SK-N-DZ (cell line): ENCODE measurements at places on chromosomes 1 and 21.

DNA sequence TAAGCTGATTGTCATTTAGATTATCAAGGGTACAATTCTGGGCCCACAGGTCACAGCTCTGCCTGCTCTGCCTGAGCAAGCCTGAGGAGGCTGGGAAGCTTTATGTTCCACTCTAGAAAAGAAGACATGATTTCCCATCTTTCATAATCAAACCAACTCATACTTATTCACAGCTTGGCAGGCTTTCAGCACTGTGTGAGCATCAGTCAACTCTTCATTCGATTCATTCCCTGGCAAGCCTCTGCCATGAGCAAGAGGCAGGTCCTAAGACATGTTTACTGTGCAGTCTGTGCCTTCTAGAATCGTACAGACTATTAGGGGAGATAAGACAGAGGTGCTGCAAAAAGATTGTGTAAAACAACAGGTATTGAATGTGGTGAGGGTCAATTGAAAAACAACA lies 24.5 kb upstream of the KIRREL1 start:
- no peak for DNase-seq

DNA sequence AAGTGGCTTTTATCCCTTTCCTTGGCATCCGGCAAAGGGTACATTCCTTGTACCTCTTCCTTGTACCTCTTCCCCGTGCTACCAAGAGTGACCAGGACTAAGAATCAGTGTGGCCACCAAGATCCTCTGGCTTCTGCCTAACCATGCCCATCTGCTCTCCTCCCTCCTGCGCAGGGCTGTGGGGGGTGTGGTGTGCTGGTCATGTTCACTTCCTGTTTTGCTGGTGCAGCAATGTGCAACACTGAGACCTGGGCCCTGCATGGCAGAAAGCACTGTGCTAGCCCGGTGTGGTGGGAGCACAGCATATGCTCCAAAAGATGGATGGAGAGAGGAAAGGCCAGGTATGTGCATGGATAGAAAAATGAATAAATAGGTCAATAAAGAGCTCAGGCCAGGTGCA lies 33.3 kb upstream of the TENT5C start:
- DNase-seq, result no peak

GRCh38 chr1:212727386-212728181 lies 27.9 kb upstream of the BATF3 start:
- DNase-seq, result no peak

DNA sequence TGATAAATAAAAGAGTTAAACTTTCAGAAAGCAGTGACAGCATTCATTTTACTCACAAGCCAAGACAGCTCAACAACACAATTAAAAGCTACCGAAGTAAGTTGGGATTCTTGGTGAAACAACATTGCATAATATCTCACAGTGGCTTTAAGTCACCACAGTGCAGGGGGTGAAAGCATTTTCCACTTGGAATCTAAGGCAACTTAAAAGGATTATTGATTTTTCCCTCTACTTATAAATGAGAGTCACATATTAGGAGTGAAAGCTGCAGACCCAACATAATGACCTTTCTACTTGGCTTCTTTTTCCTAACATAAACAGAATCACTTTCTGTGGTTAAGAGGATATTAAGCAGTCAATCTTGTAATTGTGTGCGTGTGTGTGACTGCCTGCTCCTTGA lies 536.6 kb upstream of the CXADR start:
- DNase-seq, result no peak

- no peak for DNase-seq
Measured at GRCh38 chr1:113434081-113434873, 44.0 kb downstream of the MAGI3 start.

- no peak for DNase-seq
Measured at GRCh38 chr1:237763137-237763536, 127.6 kb downstream of the ZP4 start.

DNA sequence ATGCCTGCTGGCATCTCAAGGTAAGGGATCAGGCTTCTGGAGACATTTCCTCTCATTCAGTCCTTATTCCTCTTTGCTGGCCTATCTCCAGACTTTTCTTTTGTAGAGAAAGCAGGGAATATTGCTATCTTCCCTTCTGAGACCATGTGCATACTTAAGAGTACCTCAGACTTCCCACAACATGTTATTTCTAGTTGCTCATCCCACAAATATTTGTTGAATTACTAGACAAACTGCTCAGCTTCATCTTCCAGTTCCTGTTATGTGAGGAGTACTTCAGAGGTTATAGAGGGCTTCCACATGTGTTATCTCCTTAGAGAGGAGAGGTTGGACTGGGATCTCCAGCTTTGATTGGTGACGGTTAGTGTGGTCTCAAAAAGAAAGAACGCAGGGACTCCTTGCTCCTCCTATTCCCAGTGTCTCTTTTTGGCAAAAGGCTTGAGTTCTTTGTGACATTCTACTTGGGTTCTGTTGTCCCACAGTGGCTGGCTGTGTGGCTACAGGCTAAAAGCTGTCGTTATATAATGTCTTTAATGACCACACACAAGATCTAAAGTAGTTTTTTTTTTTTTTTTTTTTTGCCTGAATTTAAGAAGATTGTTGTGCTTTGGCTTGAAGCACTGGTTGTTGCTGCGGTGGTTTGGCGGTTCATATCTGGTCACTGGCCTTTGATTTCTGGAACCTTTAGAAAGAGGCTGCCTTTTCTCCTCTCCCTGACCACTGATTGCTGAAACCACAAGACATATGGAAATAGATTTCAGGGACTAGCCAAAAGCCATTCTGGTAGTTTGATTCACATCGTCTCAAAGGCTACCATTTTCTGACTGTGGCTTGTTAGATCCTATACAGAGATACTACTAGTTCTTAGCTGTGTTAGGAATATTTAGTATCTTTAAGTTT lies 78.7 kb downstream of the FGGY start:
- DNase-seq, result no peak

GRCh38 chr1:96973605-96974004 lies 252.0 kb downstream of the PTBP2 start:
- no peak for DNase-seq

DNA sequence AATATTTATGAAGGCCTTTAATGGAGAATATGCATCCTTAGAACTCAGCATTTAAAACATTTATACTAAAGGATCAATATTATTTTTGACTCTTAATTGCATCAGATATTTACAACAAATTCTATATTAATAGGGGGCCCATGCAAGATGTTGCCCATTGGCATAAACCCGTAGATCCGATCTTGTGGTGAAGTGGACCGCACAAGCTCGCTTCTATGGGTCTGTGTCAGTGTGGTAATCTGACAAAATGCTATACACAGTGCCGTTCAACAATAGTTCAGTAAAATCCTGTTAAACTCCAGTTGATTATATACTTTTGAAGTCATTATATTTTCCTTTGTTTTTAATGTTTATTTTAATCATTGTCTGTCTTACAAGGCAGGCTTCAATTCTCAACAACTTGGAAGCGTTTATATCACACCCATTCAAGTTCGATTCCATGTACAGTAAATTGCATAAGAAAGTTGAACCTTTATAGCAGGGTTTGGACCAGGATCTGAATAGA lies 809.2 kb downstream of the USP25 start:
- no peak for DNase-seq

- DNase-seq, result no peak
Measured at GRCh38 chr1:6870571-6870970, 85.3 kb downstream of the CAMTA1 start.

- DNase-seq, result no peak
Measured at GRCh38 chr1:15719381-15720120, 16.5 kb upstream of the SLC25A34 start.

GRCh38 chr1:183023601-183024316 lies 539 bp downstream of the LAMC1 start:
- peak; percentile 77 for DNase-seq

- no peak for DNase-seq
Measured at GRCh38 chr1:12188657-12189327, 22.0 kb downstream of the TNFRSF1B start.

DNA sequence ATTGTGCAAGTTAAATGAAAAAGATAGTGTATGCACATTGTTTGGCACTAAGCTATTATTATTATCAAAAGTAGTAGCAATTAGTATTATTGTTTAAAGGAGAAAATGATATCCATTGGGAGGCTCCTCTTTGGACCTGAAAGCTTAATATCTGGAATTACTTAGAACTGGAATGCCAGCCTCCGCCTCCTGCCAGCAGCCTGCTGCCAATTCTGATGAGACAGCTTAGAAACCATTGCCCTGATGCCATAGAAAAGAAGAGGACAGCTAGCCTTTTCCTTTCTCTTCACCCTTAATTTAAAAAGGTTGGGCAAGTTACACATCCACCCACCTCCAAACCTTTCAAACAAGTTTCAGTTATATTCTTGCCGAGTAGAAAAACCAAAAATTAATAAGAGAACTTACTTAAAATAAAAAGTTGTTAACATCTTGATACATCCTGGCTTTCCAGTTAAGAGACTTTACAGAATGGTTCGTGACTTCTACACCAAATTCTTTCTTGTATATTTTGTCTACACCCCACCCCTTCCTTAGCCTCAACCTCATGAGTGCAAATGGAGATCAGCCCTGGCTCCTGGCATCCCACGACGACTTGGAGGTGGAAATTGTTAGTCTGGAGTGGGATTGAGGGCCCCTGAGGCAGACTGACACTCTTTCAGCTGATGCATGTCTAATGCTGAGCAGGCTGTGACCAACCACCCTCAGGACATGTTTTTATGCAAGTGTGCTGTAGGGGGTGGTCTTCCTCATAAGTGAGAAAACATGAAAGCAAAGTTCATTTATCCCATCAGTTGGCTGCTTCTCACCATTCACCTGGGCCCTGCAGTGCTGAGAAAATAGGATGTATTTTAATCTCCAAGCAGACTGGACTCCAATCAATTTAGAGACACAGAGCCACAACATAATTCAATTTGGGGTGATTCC lies 120.6 kb downstream of the KCNJ15 start:
- DNase-seq, result peak; percentile 48

DNA sequence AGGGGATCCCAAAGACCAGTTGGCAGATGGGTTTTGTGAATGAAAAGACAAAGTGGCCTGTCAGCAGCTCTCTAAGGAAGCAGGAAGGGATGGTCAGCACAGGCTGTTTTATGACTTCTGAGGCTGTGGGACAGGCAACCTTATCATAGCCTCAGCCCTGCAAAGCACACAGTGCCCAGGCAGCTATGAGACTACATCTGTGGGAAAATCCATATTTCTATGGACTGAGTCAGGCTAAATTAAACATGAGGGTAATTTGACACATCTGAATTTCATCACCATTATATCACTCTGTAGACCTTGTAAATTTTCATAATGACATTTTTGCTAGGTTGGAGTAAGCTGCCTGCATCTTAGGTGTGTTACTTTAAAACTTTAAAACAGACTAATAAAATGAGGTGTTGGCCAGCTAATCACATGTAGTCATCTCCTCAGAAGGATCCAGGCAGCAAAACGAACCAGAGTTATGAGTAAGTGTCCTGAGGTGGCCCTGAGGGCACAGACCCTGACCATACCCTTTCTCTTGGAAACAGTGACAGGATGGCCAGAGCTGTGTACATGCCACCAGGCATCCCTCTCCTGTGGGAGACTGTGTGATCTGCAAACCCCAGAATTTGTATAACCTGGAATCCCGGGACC lies 14.6 kb downstream of the NGF start:
- no peak for DNase-seq

- no peak for DNase-seq
Measured at GRCh38 chr1:93680076-93680419, 1.6 kb downstream of the BCAR3 start.

- no peak for DNase-seq
Measured at GRCh38 chr1:164648636-164649035, 89.7 kb downstream of the PBX1 start.

DNA sequence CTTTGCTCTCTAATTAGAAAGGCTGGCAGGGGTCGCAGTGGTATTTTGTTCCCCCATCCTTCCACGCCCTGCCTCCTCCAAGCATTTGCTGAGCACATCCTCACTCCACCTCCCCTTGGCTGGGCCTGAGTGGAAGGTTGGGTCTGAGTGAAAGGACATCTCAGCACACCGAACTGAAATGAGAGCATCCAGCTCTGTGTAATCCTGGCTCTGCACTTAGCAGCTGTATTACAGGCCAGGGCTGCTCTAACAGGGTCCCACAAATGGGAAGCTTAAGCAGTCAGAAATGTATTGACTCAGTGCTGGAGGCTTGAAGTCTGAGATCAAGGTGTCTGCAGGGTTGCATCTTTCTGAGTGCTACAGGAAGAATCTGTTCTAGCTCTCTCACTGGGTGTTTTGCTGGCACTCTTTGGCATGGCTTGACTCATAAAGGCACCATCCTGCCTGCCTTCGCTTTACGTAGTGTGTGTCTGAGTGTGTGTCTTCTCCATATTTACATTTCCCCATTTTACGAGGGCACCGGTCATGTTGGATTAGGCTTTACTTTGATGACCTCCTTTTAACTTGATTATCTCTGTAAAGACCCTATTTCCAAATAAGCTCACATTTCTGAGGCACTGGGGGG lies 48.5 kb upstream of the IGSF21 start:
- no peak for DNase-seq

DNA sequence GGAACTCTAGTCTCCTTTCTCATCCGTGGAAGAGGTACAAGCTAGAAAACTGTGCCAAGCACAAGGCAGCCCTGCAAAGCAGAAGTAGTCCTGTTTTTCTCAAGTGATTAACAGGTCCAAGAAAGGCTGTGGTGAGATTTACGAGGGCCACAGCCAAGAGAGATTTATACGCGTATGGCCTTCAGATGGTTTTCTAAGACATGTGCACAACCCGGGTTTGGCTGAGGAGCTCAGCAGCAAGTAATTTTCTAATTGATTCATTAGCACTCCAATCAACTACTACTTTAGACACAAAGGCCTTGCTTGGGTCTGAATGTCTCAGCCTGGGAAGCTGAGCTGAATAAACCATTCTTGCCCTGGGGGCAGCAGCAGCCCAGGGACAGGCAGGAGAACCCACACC lies 55.8 kb downstream of the SSBP3 start:
- no peak for DNase-seq

DNA sequence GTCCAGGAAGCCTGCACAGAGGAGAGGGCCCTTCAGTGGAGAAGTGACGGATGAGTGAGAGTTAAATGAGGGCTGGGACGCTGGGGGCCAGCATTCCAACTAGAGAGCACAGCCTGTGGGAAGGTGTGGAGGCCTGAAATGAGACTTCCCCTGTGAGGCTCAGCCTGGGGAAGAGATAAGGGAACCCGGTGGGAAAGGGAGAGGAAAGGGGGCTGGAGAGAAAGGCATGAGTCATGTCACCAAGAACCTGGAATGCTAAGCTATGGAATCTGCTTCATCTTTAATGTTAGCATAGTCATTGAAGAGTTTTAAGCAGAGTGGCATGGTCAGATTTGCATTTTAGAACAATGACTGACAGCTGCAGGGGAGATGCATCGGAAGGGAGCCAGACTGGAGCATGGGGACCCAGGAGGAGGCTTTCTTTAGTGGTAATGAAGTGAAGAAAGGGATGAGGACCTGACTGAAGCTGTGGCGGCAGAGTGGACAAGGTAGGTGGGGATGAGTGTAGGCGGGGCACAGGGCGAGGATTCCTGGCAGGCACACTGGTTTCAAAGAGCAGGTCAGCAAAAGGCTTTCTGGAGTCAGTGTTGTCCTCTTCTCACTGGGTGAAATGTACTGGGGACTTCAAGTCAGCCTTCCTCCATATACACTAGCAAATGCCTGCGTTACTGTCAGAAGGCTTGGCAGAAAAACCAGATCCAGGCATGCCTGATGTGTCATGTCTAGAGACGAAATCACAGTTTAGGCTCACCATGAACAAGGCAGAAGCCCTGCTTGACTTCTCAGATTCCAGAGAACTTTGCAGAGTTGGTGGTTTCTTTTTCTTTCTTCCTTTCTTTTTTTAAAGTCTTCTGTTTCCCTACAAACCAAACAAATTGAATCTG lies 8.0 kb downstream of the RGL1 start:
- no peak for DNase-seq

- DNase-seq, result no peak
Measured at GRCh38 chr1:101914473-101915242, 82.1 kb downstream of the OLFM3 start.
